Stimulated activated CD8-positive, alpha-beta memory T cell treated with anti-CD3 and anti-CD28 coated beads, Interleukin-4, amount 100 ng/mL, for 4 hours (primary cell): ENCODE measurements at places on chromosomes 16 and 17.
A peak's percentile ranks its signal among the peaks of the same experiment; 100 is the strongest.

- DNase-seq: peak; percentile 85
These were observed 939 bp downstream of the BCL6B start for GRCh38 chr17:7023576-7024401.

GRCh38 chr17:32628271-32629044 lies 141.7 kb downstream of the CDK5R1 start:
- no peak for DNase-seq

- DNase-seq: peak; percentile 52
These were observed 88.0 kb upstream of the RPRML start for GRCh38 chr17:47066841-47067682.

DNA sequence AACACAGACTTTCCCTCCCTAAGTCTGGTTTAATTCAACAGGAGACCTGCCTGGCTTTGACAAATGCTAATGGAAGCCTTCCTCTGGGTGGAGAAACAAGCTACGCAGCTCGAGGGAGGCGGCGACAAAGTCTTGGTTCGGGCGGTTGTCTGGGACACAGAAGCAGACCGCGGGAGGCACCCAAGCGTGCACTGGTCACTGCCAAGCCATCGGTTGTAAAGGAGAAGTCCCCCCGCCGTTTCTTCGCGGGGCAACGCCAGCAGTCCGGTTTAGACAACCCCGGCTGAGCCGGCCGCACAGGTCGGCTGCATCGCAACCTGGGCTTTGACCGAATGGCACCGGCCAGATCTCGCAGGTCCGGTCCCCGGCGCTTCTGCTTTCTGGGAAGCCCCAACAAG lies 586 bp downstream of the GLYR1 start:
- DNase-seq: no peak

- no peak for DNase-seq
These were observed 70.3 kb upstream of the LGALS9 start for GRCh38 chr17:27560668-27561067.

DNA sequence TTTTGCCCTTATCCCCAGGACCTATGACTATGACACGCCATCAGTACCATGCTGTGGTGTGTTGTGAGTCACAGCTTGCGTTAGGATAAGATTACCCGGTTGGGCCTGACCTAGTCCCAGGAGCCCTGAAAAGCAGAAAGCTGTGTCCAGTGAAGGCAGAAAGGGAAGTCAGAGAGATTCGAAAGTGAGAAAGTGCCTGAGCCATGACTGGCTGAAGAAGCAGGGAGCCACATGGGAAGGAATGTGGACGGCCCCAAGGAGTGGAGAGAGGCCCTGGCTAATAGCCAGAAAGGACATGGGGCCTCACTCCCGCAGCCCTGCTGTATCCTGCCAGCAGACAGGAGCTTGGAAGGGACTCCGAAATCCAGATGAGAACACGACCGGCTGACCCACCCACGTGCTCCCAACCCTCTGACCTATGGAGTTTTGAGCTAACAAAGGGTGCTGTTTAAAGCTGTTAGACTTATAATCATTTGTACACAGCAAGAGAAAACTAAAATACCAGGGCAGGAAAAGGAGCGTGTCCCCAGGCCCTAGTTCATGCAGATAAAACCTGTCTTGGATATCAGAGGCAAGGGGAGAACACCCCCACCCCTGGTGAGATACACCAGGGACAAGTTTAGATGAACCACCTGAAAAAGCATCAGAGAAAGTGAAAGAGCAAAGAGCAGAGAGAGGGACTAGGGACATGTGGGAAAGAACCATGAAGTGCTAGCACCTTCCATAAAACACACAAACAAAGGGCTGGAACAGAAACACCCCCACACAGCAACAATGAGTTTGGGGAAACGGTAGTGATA lies 115.3 kb downstream of the SLC39A11 start:
- DNase-seq: no peak

GRCh38 chr16:81700071-81700779 lies 78.9 kb upstream of the PLCG2 start:
- no peak for DNase-seq
